Stimulated activated CD4-positive, alpha-beta T cell treated with anti-CD3 and anti-CD28 coated beads, Interleukin-12 subunit alpha, Interleukin-12 subunit beta, amount 100 ng/mL, for 24 hours (primary cell): ENCODE measurements at places on chromosomes 7 and 10.

DNA sequence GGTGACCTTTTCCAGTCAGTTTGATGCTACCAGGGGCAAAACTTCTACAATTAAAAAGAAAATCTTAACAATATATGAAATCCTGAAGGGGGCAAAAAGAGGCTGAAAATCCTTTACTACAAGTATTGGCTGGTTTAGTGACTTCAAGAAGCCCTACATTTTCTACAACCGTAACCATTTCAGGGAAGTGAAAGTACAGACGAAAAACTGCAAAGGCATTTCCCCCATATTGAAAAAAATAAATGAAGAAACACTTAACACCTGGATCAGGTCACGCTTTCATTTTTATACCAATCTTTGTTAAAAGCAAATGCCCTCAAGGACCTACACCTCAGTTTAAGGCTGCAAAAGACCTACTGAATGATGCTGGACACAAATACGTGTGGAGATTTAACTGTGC is 38.6 kb downstream of the IL6 start:
- no peak for DNase-seq

GRCh38 chr7:151120896-151121295 is 34.6 kb downstream of the AGAP3 start:
- DNase-seq, result no peak

- DNase-seq, result peak; percentile 55
Observed at GRCh38 chr10:17026686-17027485, 102.7 kb downstream of the CUBN start.

DNA sequence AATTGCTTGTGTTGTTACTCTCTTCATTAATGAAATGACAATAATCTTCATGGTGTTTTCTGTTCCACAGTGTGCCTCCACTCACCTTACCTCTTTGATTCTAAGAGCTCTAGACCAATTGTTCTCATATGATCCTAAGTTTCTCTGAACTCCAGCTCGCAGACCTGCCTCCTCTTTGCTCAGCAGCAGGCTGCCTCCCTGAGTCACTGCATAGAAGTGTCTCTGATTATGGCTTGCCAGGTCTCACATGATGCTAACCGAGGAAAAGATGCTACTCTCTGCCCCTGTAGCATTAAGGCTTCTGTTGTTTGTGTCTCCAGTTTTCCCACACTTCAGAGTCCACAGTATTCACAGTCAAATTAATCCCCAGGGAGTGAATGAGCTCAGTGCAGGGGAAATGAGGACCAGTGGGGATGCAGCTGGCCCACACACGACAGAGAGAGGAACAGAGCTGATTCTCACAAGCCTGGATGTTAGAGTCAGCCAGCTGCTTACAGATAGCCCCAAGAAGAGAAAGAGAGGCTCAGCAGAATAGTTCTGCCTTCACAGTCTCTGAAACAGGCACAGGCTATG is 145.9 kb upstream of the EGR2 start:
- no peak for DNase-seq

- DNase-seq, result no peak
Observed at GRCh38 chr7:1975179-1975578, 257.6 kb downstream of the MAD1L1 start.

DNA sequence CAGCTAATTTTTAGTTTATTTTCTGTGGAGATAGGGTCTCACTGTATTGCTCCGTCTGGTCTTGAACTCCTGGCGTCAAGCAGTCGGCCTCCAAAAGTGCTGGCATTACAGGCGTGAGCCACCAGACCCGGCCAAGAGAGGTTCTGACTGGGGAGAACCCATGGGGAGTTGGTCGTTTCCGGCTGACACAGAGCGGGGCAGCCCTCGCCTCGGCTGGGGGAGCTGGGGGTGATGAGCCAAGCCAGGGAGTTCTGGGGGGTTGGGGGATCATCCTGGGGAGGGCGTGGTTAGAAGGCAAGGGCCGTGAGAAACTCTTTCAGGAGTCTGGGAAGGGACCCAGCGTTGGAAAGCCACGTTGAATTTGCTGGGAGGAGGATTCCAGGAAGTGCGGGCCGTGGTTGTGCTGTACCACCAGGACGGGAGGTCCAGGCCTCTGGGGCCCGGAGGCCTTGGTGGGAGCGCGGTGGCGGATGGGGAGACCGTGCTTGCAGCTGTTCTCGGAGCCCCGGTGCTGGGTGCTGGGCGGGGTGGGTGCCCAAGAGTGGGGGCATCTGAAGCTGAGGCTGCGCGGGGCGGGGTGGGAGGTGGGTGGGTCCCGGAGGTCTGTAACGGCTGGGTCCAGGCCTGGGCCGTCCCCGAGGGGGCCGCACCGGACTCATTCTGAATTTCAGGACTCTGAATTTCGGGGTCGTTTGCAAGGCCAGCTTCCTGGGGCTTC is 8.4 kb upstream of the ZNF853 start:
- DNase-seq, result no peak

- DNase-seq, result no peak
Observed at GRCh38 chr10:89879121-89879520, 177.7 kb downstream of the KIF20B start.

- no peak for DNase-seq
Observed at GRCh38 chr10:82242778-82243177, 367.8 kb downstream of the NRG3 start.

GRCh38 chr7:117116211-117116610 is 162.9 kb downstream of the ST7 start:
- DNase-seq, result no peak

- no peak for DNase-seq
Observed at GRCh38 chr10:49740346-49741107, 21.6 kb downstream of the OGDHL start.
